ENCODE measurements at places on chromosomes 7 and 10.
A peak's percentile ranks its signal among the peaks of the same experiment; 100 is the strongest.

DNA sequence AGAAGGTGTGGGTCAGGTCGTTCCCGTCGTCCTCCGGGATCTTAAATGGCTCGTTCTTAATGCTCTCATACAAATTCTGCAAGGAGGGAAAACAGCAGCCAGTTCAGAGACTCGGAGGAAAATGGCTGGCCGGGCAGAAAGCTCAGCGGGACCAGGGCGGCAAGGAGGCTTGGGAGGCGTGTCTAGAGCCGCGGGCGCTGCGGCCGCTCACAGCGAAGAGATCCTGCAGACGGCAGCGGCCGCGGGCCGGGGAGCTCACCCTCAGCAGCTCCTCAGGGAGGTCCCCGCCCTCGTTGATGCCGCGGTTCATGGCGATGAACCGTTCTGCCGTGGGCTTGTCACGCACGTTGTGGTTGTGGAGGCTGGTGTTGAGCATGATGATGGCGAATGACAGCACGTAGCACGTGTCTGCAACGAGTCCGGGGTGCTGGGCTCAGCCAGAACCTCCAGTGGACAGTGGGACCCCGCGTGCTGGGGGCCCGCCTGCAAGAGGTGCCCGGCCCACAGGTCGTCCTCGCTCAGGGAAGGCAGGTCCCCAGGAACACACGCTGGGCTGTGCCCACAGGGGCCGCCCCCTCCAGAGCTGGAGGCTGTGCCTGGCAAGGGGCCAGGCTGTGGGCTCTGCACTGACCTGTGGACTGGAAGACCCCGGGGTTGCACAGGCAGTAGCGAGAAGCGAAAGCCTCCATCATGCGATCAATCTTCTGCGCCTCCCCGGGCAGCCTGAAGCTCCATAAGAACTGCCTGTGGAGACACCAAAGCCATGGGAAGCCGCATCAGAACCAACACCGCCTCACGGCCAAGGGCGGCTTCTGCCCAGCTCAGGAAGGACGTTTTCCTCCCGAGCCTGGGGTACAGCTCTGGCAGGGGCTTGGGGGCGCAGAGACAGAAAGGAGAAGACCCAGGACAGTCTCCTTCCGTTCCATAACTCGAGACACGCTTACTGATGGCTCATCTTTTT is 101.6 kb downstream of the CYTH3 start:
- no peak for DNase-seq

- no peak for DNase-seq
Observed at GRCh38 chr7:83655951-83656556, 7.1 kb upstream of the SEMA3E start.

DNA sequence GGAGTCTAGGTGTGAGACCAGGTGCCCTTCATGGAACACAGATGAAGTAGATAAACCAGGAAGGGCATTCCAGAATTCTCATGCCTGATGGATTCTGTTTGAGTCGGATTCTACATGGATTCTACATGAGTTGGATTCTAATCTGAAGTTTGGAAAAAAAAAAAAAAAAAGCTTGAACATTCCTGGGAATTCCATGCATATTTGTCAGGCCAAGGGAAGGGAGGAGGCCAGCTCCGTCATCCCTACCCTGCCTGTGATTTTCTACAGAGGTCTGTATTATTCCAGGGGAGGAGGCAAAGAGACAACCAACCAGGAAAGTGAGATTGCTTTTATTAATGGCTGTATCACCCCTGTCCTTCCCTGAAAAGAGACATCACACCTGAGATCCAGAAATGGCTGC is 27.8 kb upstream of the EBLN1 start:
- DNase-seq, result no peak

DNA sequence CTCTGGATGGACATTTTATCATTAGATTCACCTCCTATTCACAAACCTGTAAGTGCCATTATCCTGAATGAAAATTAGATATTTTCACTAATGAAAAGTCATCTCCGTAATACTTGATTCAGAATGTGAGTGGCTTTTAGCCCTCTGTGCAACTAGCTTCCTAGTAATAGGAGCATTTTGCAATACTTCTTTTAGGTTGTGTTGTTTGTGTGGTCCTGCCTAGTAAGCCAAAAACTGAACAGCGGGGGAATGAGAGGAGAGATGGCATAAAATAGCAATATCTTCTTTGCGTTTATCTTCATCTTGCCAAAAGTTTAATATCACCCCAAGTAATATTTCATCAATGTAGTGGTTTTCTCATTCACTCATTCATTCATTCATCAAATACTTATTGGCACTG is 507.5 kb upstream of the CELF2 start:
- DNase-seq, result no peak

- peak; percentile 57 for DNase-seq
Observed at GRCh38 chr10:3757638-3758490, 27.1 kb downstream of the KLF6 start.

DNA sequence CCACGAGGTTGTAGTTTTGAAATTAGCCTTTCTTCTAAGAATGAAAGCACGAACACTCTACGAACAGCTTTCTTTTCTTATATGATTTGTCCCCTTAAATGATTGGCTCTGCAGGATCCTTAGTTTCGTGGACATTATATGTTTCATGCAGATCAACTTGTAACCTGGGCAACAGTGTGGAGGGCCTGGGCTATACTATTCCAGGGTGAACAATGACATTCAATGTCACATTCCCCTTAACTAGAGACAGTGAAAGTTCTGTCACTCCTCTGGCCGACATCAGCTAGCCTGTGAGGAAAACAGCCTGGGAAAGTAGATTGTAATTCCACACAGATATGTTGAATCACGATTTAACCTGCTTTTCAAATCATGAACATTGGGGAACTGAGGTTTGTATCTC is 23.4 kb downstream of the TAS2R16 start:
- DNase-seq, result no peak

- DNase-seq, result no peak
Observed at GRCh38 chr10:71675295-71675970, 44.1 kb downstream of the C10orf105 start.

DNA sequence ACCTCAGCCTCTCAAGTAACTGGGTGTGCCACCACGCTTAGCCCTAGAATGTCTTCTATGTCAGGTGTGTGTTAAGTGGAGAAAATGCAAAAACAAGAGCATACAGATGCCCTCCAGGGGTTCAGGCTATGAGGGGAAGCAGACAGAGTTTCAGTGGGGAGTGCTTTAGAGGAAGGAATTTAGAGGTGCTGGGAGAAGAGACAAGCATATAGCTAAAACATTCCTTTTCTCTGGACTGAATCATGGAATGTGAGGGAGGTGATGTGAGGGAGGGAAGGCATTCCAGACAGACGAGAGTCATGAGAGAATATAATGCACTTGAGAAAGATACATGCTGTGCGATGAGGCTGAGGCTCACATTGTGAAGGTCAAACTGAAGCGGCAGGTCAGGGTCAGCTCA is 6.6 kb upstream of the ZNF786 start:
- no peak for DNase-seq

DNA sequence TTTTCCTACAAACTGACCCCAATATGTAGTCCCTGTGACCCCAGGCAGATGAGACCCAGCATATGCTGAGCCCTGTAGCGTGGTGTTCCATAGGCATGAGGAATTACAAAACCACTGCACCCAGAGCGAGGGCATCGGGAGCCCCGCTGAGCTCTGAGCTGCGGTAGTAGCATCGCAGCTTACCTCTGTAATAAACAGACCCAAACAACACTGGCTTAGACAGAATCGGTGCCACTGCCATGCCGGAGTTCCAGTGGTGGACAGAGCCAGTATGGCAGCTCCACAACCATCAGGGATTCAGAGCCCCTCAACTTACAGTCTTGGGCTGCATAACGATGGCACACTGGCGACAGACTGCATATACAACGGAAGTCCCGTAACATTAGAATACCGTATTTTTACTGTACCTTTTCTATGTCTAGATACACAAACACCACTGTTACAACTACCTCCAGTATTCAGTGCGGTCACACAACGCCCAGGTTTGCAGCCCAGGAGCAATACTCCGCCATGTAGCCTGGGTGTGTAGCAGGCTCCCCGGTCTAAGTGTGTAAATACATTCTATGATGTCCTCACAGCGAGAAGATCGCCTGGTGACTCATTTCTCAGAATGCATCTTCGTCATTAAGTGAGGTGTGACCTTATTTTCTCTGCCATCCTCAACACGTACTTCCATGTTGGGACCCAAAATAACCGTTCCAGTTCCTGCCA is 68.8 kb downstream of the PROSER2 start:
- no peak for DNase-seq

- no peak for DNase-seq
Observed at GRCh38 chr10:84201244-84201606, 6.9 kb downstream of the CDHR1 start.

DNA sequence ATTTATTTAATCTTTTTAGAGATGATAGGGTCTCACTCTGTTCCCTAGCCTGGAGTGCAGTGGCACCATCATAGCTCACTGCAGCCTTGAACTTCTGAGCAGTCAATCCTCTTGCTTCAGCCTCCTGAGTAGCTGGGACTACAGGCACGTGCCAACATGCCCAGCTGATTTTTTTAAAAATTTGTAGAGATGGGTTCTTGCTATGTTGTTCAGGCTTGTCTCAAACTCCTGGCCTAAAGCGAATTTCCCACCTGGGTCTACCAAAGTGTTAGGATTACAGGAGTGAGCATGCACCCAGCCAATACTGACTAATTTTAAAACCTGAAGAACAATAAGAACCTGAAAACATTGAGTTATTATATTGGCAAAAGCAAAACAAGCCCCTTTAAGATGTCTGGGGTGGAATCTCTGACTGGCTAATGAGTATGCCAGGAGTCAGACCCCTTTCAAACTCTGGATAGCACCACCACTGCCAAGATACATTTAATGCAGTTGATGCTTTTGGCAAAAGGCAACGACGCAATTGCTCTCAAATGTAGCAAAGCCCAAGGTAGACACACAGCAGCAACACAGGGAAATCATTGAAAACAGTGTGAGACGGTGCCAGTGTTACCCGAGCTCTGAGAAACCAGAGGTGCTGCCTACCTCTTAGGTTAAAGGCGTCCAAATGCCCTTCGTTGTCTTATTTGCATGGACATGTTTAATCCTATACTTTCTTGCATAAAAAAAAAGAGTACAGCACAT is 40.7 kb upstream of the TOMM7 start:
- DNase-seq, result no peak

DNA sequence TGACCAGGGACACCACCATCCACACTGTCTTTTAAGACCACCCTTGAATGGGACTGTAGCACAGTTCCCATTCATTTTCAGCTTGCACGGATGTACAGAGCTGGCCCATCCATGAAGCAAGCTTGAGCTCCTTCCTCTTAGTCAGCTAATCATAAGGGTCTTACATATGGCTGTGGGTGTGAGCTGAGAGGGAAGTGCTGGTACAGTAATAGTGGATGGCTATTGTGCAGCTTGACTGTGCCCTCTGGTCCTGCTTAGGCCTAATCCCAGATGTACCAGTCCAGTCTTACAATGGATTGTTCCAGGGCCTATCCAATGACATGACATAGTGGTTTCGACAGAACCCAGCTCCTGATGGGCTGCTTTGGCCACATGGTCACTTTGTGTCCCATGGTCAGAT is 96.9 kb upstream of the ZNF438 start:
- no peak for DNase-seq

GRCh38 chr7:50204581-50204980 is 99.9 kb upstream of the IKZF1 start:
- no peak for DNase-seq

DNA sequence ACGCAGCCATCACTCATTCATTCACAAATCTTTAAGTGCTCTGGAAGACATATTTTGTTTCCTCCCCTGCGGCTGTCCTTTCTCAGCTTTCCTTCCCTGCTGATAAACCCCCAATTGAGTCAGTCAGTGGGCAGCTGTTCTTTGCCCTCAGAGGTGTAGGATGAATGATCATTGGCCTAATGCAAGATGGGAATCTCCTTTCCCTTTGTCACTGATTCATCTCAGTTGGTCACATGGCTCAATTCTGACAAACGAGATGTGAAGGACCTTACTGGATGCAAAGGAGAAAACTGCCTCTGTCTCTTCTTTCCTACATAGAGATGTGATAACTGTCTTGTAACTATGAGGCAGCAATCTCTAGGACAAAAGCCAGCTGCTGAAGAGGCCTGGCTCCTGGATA is 44.6 kb downstream of the COL28A1 start:
- DNase-seq, result no peak

- DNase-seq, result no peak
Observed at GRCh38 chr7:75802552-75802821, 11.1 kb downstream of the CCL24 start.

Measured in activated T-helper 1 cell treated with anti-CD3 and anti-CD28 coated beads, Interleukin-2, amount 50 U/mL, for 16 hours (primary cell).